ENCODE measurements at places on chromosomes 12 and 14. TPM values are rescaled to one million over a fixed set of nuclear protein-coding genes. Genes with fewer than 3 reads are reported as not detected.

Gene HOXC13
- not detected for total RNA-seq

Gene SLC10A1
- not detected for total RNA-seq

Gene SLC2A14
- total RNA-seq, result not detected

Gene PTPRB
- 38.3 TPM for total RNA-seq

Gene SLC25A47
- total RNA-seq, result not detected

Gene ZBTB25
- total RNA-seq, result 14.1 TPM

Gene CCDC196
- total RNA-seq, result not detected

Gene RIMBP2
- not detected for total RNA-seq

Gene LBHD2
- not detected for total RNA-seq

Gene GLT8D2
- total RNA-seq, result 8.7 TPM

Gene CMAS
- total RNA-seq, result 47.7 TPM

Gene PTGER2
- 1.5 TPM for total RNA-seq

DNA sequence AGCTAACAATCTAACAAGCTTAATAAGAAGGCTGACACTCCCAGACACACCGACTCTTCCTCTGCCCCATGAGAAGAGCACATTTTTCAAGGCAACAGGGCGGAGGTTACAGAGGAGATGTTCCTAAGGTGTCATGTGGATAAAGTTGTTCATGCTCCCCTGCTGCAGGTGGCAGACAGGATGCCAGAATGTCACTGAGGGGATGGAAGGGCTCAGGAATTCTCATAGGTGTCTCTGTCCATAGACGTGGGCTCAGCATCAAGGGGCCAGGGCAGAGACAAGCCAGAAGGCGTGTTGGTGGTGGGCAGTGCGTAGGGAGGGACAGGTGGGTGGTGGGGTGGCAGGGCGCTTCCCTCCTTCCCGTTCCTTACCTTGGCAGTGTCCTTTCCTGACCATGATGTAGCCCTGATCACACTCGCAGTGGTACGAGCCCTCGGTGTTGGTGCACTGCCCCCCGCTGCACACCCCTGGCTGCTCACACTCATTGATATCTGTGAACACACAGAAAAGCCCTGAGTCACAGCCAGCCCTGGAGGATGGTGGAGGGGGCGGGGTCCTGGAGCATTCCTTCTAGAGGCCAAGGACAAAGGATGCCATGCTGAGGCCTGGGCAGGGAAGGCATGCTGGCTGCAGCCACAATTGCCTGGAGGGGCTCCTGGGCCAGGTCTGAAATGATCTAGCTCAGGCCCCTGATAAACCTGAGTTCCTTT lies 23.0 kb downstream of the ISCA2 start:
- DNase-seq, result peak; percentile 39

DNA sequence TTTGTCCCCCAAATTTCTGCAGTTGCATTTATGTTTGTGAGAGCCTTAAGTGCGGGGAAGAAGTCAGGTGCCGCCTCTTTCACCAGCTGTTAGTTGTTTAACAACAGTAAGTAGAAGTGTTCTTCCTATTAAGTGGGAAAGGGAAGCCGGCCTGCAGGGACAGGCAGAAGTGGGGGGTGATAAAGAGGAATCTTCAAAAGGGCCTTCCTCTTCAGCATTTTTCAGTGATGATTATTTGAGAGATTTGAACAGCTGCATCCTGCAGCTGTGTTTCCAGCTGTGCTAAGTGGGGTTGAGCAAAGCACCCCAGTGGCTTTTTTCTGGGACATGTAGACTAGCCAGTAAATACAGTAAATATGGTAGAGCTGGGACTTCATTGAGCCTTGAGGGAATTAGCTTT lies 32.1 kb upstream of the SLC38A1 start:
- DNase-seq, result no peak

DNA sequence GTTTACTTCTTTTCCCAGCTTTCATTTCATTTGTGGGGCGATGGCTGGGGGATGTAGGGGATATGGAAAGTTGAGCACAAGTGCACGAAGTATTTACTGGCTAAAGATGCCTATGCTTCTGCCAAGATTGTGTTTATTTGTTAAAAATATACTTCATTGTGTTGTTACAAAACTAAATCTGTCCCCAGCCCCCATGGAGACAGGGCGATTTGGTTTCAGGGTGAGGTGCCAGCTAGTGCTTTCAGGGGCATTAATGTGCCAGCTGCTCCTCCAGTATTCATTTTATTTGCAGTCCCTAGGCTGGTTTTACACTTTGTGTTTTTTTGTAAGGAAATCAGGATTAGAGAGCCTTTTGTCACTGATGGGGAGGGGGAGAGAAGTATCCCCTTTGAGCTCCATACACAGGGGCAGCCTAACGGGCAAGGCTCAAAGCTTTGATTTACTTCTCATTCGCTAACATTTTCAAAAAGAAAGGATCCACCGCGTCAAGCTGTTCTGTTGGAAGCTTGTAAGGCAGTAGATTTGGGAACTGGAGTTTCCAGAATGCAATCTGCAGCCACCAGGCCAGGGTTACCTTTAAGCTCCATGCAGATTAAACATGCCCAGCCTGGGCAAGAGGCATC lies 198.7 kb upstream of the PLEKHG7 start:
- DNase-seq, result no peak

- no peak for DNase-seq
Observed at GRCh38 chr12:93413064-93413463, 28.7 kb downstream of the UBE2N start.

GRCh38 chr12:47202176-47202575 lies 122.4 kb upstream of the AMIGO2 start:
- DNase-seq, result no peak

DNA sequence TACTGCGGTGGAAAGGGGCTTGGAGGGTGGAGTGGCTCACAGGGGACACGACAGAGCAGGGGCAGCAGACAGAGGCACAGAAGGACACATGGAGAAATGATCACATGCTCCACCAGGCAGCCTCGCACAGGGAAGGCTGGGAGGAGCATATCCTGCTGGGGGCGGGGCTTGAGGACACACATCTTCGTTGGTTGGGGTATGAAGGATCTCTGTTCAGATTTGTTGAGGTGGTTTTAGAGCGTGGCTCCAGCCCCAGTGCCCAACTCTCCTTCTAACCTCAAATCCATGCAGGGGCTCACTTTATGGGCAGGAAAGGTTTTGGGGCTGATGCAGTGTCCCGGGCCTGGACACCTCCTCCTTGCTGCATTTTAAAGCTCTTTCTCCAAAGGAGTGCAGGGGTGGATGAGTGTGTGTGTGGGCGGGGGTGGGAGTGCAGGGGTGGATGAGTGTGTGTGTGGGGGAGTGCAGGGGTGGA lies 733 bp upstream of the P3H3 start:
- DNase-seq, result peak; percentile 95

DNA sequence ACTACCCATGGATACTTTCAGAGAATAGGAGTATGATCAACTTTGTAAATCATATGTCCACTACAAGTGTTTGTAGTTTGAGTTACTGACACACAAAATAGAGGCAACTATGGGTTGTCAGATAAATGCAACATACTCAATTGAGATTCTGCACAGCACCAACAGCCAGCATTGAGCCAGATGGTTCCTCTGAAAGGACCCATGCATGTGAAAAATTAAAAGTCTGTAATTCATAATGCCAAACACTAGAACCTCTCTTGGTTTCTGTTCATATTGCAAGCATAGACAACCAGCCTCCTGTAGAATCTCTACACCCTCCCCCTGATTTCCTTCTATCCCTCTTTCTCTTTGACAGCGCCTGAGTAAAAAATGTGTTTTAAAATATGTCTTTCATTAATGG lies 831.0 kb downstream of the C12orf50 start:
- DNase-seq, result no peak

- DNase-seq, result no peak
Observed at GRCh38 chr12:131833896-131834641, 5.9 kb downstream of the MMP17 start.

GRCh38 chr12:88313554-88313953 lies 171.4 kb downstream of the TMTC3 start:
- DNase-seq, result no peak

GRCh38 chr12:56126732-56127239 lies 1.3 kb upstream of the ESYT1 start:
- no peak for DNase-seq

DNA sequence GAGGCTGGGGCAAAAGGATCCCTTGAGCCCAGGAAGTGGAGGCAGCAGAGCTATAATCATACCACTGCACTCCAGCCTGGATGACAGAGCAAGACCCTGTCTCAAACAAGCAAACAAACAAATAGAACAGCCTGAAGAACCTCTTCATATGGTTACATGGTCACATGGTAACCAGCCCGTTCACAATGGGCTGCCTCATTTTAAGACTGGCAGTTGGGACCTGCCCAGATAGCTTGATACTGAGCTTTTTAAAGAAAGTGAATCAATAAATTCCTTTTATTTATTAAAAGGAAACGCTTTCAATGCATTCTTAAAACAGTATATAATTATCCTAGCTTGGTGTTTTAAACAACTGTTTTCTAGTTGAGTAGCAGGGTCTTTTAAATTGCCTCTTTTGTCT lies 10.5 kb downstream of the MLXIP start:
- DNase-seq, result no peak

- no peak for DNase-seq
Observed at GRCh38 chr12:57724003-57724935, 14.3 kb downstream of the AGAP2 start.

DNA sequence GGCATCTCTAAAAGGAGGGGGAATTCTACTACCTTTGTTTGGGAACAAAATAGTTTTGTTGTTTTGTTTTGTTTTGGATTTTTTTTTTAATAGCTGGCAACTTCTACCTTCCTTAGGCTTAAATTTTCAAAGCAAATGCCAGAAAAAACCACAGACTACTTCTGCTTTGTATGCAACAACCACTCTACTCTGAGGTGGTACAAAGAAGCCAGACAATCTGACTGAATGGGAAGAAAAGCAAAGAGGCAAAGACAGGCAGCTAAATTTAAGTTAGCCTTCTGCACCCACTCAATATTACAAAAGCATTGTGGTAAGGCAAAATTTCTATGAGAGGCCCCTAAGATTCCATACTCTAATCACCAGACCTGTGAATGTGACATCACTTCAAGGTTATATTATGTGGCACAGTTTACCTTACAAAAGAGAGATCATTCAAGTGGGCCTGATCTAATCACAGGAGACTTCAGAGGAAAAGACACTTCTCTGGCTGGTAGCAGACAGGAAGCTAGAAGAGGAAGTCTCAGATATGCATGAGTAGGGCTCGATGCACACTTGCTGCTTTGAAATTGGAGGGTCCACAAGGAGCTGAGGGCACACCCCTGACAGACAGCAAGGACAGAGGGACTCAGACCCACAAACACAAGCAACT lies 566.6 kb downstream of the RPS29 start:
- DNase-seq, result no peak

GRCh38 chr12:122022393-122023338 lies 982 bp downstream of the BCL7A start:
- DNase-seq, result peak; percentile 72

All from right cardiac atrium (tissue), 5 donors.